ENCODE measurements at places on chromosomes 4 and X.

GRCh38 chrX:119411959-119412358 lies 12.8 kb downstream of the SLC25A43 start:
- no peak for DNase-seq

GRCh38 chrX:79371101-79371500 lies 4.0 kb upstream of the ITM2A start:
- no peak for DNase-seq

- no peak for DNase-seq
Observed at GRCh38 chrX:17164941-17165340, 210.1 kb upstream of the NHS start.

DNA sequence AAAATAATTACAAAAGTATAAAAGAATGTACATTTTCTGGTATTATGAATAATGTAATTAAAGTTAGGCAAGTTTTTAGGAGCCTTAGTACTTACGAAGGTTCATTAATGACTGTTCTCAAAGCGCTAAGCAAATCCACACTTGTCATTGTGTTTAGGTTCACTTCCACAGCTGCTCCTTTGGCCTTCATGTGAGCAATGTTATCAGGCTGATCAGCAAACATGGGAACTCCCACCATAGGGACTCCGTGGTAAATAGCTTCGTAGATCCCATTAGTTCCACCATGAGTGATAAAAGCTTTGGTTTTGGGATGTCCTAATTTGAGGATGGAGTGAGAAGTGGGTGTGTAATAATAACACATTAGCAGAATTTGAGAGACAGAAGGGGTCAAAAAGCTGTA lies 45.1 kb downstream of the UGT2A2 start:
- no peak for DNase-seq

GRCh38 chr4:80173401-80173800 lies 23.9 kb upstream of the PRDM8 start:
- DNase-seq, result no peak

GRCh38 chr4:1971456-1972200 lies 37.1 kb downstream of the NELFA start:
- DNase-seq, result no peak

GRCh38 chrX:101415180-101416145 lies 7.4 kb downstream of the HNRNPH2 start:
- DNase-seq, result no peak

DNA sequence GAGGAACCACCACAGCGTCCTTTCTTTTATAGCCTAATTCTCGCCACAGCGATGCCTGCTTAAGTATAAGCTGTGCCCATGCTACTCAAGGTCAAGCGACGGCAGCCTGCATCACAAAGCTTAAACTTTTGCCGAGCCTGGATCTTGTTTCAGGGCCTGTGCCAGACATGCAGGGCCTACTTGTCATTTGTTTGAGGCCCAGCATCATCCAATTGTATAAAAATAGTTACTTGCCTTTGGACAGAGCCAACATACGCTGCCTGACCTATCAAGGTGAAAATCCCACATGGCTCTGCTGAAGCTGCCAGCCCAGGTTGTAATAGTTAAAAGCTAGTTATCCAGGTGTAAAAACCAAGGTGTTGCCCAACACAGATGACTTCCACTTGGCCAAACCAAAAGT lies 107.1 kb downstream of the TMEM131L start:
- no peak for DNase-seq

GRCh38 chr4:139815778-139816601 lies 150.4 kb downstream of the MGST2 start:
- DNase-seq, result peak; percentile 53
